ENCODE measurements at places on chromosomes 1 and 21.

- H3K27me3 ChIP-seq, result no peaks in the 10 kb centered on the region
- H3K27ac ChIP-seq, result no peak overlapping the region
- H3K4me1 ChIP-seq, result peaks cover 26% of the 10 kb centered on the region
- DNase-seq, result no peak
These were observed 38.2 kb downstream of the TP73 start for GRCh38 chr1:3690282-3691065.

DNA sequence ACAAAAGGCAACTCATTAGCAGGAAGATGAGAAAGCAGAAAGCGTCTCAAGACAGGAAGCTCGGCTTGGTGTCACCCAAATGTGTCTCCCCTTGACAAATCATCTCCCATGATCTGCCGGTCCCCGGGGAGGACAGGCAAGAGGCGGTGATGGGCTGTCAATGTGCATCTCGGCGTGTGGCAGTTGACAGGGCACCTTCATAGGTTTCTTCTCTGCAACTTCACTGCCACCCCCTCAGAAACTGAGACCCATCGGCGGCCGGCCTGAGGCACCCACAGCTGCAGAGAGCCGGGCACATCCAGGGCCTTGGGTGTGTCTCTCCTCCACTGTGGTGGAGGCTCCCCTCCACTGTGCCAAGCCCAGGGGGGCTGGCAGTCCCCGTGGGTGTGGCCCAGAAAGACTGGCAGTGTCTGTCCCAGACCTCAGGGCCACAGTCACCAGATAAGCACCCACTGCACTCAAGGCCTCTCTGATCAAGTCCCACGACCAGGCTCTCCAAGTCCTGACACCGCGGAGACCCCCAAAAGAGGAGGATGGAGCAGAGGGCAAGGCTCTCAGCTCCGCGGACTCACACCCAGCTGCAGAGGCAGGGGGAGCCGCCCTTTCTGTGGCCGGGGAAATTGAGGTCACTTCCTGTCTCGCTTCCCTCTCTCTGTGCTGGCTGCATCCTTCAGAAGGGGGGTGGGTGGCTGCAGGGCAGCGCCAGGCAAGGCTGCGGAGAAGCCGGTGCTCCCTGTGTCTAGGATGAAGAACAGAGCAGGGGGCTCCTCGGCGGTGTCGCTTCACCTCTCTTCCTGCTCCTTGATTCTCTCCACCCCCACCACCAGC, 39.6 kb upstream of the LBR start:
- no peaks in the 10 kb centered on the region for H3K27me3 ChIP-seq
- DNase-seq, result peak; percentile 60
- peaks cover 15% of the 10 kb centered on the region for H3K4me1 ChIP-seq
- H3K4me3 ChIP-seq, result no peak overlapping the region
- H3K27ac ChIP-seq, result peak overlapping the region; percentile 73

- no peak for DNase-seq
- no peak overlapping the region for H3K4me3 ChIP-seq
- H3K27ac ChIP-seq, result no peak overlapping the region
- H3K27me3 ChIP-seq, result no peaks in the 10 kb centered on the region
- H3K4me1 ChIP-seq, result peaks cover 20% of the 10 kb centered on the region
These were observed 64.3 kb upstream of the DUSP10 start for GRCh38 chr1:221806236-221806635.

DNA sequence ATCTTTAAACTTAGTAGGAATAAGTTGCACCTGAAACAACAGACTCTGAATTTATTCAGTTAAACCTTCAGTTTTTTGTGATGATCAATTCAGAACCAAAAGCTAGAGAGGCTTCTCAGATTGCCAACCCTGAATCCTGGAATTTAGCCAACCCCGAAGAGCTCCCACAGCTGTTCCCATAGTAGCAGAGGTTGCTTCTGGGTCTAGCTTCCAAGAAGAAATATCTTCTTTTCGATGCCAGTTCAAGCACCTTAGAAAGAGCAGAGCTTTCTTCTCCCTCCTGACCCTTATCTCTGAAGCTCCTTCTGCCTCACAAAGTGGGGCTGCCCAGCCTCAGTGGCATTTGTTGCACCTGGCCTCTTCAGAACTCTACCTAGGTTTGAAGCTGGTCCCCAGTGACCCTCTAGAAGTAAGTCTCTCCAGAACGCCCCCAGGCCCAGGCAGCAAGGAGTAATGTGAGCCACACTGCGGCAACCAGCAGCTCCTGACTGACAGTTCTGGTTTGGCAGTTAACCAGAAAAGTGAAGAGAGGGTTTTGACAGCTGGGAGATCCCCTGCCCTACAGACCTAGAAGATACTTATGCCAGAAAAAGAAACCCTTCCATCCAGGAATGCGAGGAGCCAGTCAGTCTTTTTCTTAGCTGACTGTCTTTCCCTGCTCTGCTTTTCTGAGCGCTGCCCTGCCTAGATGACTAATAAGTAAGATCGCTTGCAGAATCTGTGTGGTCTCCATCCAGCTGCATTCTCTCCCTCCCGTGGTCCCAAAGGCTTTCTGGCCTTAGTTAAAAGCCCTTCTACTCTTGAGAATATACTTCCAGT, 165.9 kb downstream of the ADGRL4 start:
- H3K27ac ChIP-seq, result no peak overlapping the region
- H3K4me3 ChIP-seq, result no peak overlapping the region
- H3K27me3 ChIP-seq, result no peaks in the 10 kb centered on the region
- no peaks in the 10 kb centered on the region for H3K36me3 ChIP-seq
- peaks cover 14% of the 10 kb centered on the region for H3K4me1 ChIP-seq
- DNase-seq, result no peak

DNA sequence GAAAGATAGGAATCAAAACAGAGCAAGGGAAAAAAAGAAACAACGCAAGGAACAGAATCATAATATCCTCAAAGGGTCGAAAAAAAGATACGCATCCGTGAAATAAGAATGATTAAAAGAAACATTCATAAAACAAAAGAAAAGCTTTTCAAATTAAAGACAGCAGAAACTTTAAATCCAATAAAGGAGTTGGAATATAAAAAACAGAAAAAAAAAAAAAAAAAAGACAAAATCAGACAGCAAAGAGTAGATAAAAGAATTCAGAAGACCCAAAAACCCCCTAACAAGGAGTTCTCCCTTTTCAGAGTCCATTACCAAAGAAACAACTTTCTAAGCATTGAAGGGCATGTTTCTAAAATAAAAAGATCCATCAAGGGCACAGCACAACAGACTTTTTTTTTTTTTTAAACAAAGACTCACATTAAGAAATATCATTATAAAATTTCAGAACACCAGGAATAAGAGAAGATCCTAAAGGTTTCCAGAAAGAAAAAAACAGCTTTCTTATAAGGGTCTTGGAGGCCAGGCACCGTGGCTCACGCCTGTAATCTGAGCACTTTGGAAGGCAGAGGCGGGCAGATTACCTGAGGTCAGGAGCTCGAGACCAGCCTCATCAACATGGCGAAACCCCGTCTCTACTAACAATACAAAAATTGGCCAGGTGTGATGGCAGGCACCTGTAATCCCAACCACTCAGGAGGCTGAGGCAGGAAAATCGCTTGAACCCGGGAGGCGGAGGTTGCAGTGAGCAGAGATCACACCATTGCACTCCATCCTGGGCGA, 44.7 kb downstream of the ENAH start:
- H3K4me3 ChIP-seq, result no peak overlapping the region
- DNase-seq, result no peak
- H3K4me1 ChIP-seq, result peaks cover 57% of the 10 kb centered on the region
- no peaks in the 10 kb centered on the region for H3K27me3 ChIP-seq
